HCT116 (cell line): ENCODE measurements at places on chromosomes 11 and 22. TPM values are rescaled to one million over a fixed set of nuclear protein-coding genes. Genes with fewer than 3 reads are reported as not detected.

The POU2AF3 gene
- total RNA-seq = not detected

GRCh38 chr22:44881624-44882023 lies 128.2 kb downstream of the PHF21B start:
- H3K4me1 ChIP-seq = no peaks in the 10 kb centered on the region
- no peak for DNase-seq
- H3K4me3 ChIP-seq = no peak overlapping the region
- H3K27me3 ChIP-seq = no peaks in the 10 kb centered on the region
- H3K27ac ChIP-seq = no peak overlapping the region
- no peaks in the 10 kb centered on the region for H3K36me3 ChIP-seq

The ARHGAP32 gene
- 27.8 TPM for total RNA-seq

DNA sequence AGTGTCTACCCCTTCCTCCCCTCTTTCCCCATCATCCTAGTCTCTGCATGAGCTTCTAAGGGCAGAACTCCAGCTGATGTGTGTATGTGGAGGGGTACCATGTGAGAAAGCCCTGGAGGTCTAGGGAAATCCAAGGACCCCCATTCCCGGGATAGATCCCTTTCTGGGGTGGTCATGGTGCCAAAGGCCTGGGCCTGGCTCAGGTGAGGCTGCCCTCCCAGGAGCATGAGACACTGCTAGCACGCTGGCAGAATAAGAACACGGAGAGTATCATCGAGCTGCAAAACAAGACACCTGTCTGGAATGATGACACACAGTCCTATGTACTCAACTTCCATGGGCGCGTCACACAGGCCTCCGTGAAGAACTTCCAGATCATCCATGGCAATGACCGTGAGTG lies 19.6 kb downstream of the TUB start:
- no peak overlapping the region for H3K27ac ChIP-seq
- peaks cover 4% of the 10 kb centered on the region; the same call in 1 of the 2 replicates for H3K27me3 ChIP-seq
- DNase-seq = no peak
- H3K4me3 ChIP-seq = no peak overlapping the region
